Activated naive CD4-positive, alpha-beta T cell treated with anti-CD3 and anti-CD28 coated beads for 36 hours (primary cell): ENCODE measurements at places on chromosomes 1 and 21. TPM values are rescaled to one million over a fixed set of nuclear protein-coding genes. Genes with fewer than 3 reads are reported as not detected.

- DNase-seq = no peak
Measured at GRCh38 chr1:156148216-156148615, 5.2 kb upstream of the SEMA4A start.

OR2M3 gene
- not detected for total RNA-seq

DNA sequence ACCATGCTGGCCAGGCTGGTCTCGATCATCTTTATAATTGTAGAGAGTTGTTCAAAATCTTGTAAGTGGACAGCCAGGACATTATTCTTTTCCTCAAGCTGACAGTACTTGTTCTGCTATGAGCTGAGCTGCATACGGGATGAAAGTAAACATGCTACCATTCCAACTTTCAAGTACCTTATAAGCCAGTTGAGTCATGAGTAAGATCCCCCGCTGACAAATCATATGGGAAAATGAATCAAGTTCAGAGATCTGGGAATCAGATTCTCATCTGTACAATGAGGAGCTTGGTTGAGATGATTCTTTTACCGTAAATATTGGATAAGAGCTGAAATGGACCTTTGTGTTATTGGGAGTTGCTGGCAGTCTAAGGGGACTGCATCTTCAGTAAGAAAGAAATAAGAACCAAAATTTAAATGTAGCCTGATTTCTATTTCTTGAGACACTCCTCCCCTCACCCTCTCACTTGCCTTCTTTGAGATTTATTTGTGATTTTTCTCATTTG lies 62.7 kb downstream of the CENPF start:
- no peak for DNase-seq

DNA sequence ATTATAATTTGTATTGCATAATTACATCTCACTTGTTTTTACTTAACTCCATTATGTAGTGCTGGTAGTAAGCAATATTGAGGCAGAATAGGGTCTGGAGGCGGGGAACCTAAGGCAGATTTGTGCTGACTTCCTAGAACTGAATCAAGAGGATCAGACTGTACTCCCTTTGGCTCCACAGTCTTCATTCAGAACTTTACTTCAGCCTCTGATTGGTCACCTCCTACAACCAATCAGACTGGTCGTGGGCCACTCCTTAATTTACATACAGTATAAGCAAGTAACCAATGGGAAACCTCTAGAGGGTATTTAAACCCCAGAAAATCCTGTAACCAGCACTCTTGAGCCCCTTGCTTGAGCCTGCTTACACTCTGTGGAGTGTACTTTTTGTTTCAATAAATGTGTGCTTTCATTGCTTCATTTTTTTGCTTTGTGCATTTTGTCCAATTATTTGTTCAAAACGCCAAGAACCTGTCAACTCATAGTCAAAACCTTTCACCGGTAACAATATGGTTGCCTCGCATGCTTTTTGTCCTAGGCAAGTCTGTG lies 31.6 kb downstream of the ZBTB8OS start:
- DNase-seq = no peak

GRCh38 chr21:37800057-37800455 lies 116.2 kb downstream of the KCNJ6 start:
- no peak for DNase-seq

GRCh38 chr1:209542585-209542984 lies 40.9 kb upstream of the CAMK1G start:
- DNase-seq = no peak
